Stimulated activated CD4-positive, alpha-beta T cell treated with anti-CD3 and anti-CD28 coated beads, Interleukin-1b, Interleukin-23, amount 100 ng/mL, for 1 hour (primary cell): ENCODE measurements at places on chromosomes 1 and 21.

DNA sequence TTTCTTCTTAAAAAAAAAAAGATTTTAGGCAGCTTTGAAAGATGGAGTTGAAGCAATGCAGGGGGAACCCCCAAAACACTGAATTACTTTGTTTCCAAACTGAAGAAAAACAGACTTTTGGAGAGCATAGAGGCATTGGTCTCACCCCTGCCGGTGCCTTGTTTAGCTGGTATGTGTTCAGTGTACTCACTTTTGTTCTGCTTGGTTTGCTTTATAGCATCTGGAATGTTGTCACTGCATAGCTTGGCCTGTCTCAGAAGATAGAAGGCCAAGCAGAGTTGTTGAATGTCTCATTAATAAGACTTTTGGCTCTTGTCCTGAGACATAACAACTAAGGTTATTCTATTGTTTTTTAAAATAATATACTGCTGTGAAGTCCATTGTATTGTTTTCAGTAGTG is 6.9 kb downstream of the THRAP3 start:
- DNase-seq: no peak

DNA sequence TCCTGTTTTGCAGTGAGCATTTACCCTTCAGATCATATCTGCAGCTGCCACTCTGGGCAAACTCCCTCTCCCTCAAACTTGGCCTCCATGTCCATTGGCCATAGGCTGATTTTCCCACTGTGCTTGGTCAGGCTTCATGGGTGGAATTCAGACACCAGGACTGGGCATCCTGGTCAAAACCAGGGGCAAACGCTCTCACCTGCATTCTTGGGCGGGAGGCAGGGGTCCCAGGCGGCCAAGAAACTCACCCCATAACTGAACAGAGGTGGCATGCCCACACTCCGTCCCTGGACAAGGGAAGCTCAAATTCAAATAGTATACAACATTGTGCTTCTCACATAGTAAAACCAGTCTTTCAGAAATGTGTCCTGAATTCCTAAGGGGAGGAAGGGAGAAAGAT is 81.1 kb upstream of the ZNF648 start:
- DNase-seq: no peak

DNA sequence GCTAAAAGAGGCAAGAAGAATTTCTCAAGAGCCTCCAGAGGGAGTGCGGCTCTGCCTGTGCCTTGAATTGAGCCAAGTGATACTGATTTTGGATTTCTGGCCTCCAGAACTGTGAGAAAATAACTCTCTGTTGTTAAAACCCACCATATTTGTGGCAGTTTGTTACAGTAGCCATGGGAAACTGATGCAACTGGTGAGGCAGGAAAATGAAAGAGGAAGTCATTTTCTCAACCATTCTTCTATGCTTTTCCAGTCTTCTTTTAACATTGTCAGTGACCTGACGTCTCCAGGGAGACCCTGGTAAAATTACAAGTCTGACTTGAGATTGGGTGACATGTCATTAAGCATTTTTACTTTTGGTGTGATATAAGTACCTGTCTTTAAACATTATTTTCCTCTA is 5.8 kb downstream of the OR6P1 start:
- no peak for DNase-seq

GRCh38 chr21:43783098-43783700 is 6.2 kb upstream of the RRP1 start:
- DNase-seq: no peak

- DNase-seq: no peak
Observed at GRCh38 chr1:215986401-215986800, 419.3 kb downstream of the KCTD3 start.

GRCh38 chr1:84737590-84737989 is 47.3 kb upstream of the SSX2IP start:
- no peak for DNase-seq

DNA sequence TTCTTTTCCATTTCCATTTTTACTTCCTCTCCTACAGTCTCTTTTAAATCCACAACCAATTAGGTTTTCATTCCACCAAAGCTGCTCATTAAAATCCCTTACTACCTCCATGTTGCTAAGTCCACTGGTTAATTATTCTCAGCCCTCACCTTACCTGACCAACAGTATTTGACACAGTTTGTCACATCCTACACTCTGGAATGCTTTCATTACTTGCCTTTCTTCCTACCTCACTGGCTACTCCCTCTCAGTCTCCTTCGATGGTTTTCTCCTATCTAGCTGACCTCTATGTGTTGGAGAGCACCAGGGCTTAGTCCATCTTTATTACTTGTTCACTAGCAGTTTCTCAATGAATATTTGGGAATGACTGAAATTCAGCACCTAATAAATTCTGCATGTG is 78.6 kb downstream of the NME7 start:
- no peak for DNase-seq

GRCh38 chr1:24827379-24828135 is 82.3 kb downstream of the CLIC4 start:
- DNase-seq: no peak

- no peak for DNase-seq
Observed at GRCh38 chr1:121522061-121522759, 337.4 kb downstream of the SRGAP2C start.

DNA sequence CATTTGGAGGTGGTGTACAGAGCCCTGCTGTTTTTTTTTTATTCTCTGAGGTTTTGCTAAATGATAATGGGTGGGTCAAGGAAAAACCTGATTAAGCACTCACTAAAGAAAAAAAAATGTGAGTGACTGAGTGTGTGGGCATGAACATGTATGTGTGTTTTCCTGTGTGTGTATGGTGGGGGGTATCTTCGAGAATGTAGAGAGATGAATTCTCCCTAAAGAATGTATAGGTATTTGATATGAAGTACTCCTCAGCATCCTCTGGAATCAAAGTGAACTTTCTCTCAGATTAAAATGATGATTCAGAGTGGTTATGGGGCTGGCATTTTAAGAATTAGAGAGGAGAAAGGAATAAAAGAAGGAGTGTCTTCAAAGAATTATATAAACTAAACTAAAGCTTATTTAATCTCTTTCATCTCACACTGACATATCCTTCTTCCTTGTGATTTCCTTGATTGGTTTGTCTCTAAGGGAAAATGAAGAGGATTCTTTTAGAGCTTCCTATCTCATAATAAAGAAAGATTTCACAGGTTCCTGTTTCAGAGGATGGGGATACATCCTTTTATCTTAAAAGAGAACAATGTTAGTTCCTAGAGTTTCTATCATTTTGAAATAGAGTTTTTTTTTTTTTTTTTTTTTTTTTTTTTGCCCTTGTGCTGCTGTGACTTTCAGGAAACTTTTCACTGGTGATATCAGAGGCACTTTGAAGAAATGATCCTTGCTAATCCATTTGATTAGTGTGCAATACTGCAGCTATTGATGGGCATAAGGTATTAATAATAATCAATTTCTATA is 23.9 kb downstream of the S1PR1 start:
- no peak for DNase-seq

DNA sequence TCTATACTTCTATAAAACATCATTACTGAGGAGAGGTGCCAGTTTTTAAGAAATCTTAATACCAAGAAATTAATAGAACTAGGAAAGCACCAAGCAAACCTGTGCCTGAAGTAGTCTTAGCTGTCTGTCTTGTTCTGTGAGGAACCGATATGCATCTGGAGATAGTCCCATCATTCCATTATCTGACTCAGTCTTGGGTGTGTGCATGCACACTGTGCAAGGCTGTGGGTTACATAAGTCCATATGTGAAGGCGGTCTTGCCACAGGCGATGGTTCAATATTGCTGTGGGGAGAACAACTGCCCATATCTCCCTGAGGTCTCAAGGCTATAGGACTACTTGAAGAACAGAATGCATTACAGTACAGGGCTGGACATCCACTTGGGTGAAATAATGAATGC is 33.8 kb downstream of the STIL start:
- no peak for DNase-seq

DNA sequence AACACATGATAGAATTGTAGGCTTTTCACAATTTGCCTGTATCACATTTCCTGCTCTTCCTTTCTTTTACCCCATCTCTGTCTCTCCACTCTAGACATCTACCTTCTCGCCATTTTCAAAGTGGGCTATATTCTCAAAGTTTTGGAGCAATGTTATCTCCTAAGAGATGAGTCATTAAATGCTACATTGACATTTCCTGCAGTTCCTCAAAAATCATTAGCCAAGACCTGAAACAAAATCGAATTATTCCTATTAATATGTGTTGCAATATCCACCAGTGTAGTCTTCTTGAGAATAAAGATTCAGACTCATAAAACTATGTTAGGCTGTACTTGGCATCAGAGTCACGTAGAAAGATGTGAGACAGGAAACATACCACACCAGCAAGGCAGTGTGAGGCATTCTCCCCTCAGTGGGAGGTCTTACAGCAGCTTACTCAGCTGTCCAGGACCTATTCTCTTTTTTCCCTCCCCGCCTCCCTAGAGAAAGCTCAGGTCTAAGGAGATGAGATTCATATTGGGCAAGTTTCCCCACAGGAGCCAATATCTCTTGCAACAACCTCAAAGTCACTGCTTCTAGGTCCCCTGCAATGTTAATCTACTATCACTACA is 38.8 kb downstream of the FRRS1 start:
- no peak for DNase-seq

- DNase-seq: no peak
Observed at GRCh38 chr1:201346987-201347386, 30.5 kb downstream of the TNNT2 start.

- DNase-seq: no peak
Observed at GRCh38 chr1:155591770-155592169, 18.2 kb upstream of the MSTO1 start.

- no peak for DNase-seq
Observed at GRCh38 chr21:39094087-39094780, 89.0 kb downstream of the PSMG1 start.

- no peak for DNase-seq
Observed at GRCh38 chr1:233496993-233497392, 116.9 kb upstream of the KCNK1 start.

DNA sequence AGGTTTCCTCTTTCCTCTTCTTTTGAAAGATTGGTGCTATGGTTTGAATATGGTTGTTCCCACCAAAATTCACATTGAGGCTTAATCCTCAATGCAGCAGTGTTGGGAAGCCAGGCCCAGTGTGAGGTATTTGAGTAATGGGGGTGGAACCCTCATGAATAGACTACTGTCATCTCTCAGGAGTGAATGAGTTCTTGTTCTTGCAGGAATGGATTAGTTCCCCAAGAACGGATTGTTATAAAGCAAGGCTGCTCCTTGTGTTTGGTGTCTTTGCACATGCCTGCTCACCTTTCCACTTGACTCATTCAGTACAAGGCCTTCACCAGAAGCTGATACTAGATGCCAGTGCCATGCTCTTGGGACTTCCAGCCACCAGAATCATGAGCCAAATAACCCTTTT is 223.2 kb downstream of the BACH1 start:
- no peak for DNase-seq

DNA sequence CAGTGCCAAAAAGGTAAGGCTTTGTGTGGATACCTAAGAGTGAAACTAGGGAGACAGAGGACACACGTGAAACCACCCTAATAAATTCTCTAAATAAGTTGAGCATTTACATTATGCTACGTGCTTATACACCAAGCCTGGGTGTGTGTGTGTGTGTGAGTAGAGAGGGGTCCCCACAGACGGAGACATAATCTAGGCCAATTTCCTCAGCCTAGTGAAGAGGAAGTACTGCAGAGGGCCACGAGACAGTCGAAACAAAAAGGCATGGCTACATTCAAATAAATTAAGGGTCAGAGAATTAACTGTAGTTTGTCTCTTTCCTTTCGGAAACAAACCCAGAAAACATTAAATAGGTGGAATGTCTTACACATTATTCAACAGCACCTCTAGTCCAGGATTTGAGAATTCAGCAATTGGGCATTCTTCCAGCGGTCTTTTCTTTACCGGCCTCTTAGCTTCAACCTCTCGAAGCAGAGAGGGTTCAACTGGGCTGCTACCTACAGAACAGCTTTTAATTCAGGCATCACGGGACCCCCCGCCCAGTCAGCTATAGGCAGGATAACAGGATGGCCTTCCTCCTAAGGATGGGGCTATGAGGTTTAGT is 75.0 kb downstream of the DESI2 start:
- DNase-seq: no peak

DNA sequence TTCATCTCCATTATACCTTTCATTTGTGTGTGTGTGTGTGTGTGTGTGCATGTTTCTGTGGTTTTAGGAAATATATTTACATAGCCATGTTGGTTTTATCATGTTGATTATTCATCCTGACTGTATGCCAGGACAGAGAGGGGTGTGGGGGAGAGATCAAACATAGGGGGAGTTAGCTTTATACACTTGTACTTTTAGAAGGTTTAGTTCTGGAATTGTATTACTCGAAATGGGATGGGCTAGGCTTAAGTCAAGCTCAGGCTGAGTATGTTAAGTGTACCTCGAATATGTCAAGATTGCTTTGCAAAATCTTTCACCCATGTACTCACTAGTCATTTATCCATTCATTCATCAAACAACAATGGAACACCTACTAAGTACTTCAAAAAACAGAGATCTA is 123.3 kb downstream of the HMCN1 start:
- no peak for DNase-seq

- DNase-seq: no peak
Observed at GRCh38 chr1:76234061-76234460, 159.5 kb downstream of the ST6GALNAC3 start.

GRCh38 chr1:46757247-46757955 is 38.5 kb upstream of the EFCAB14 start:
- DNase-seq: no peak

DNA sequence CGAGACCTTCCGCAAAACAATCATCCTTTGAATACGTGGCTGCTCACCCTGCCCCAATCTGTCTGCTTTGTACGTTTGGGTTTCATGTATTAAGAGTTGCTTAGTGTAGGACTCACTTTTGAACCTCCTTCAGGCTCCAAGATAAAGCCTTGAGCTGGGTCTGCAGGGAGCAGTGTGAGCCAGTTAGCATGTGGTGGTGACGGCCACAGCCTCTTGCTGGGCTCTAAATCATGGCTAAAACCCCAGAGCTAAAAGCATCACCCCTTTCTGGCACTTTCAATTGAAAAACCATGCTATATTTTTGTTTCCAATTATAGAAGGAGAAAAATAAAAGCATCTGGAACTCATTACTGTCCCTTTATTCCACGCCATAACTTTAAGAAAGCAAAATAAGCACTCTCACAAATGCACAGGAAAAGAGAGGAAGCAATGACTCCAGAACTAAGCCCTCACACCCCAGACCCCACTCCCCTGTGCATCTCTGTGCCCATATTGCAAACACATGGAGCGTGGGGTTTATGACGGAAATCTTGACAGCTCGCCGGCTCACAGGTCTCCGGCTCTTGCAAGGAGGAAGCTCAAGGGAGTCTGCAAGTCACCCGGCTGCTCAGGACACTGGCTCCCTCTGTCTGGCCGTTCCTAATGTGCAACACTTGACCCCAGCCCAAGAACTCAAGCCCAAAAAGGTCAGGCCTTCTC is 135.5 kb downstream of the MIS18A start:
- no peak for DNase-seq

- DNase-seq: peak; percentile 17
Observed at GRCh38 chr1:35030756-35031446, 844 bp downstream of the ZMYM6 start.
